ENCODE measurements at places on chromosomes 6 and 20.

DNA sequence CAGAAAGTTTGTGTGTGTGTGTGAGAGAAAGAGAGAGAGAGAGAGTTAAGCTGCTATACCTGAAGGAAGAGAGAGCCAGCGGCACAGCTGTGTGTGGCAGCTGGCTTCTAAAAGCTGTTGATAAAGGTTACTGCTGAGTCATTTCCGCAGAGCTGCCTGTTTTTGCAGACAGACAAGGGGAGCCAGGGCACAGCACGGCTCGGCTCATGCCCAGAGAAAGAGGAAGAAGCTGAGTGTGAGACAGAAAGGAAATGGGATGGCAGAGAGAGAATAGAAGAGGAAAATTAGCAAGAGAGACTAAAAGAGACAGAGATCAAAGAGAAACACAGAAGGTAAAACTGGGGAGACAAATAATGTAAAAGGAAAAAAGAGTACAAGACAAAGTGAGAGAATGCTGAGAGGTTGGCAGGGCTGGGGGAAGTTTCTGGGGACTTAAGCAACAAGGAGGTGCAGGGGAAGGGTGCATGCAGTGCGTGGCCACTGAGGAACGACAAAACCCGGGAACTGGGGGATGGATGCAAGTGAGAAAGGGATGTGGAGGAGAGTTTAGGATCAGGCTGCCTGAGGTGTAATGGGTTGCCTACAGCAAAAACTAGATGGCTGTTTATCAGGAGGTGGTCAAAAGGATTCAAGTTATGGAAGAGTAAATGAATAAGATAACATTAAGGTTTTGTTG is 22.7 kb downstream of the HLA-A start:
- DNase-seq = peak; percentile 73

DNA sequence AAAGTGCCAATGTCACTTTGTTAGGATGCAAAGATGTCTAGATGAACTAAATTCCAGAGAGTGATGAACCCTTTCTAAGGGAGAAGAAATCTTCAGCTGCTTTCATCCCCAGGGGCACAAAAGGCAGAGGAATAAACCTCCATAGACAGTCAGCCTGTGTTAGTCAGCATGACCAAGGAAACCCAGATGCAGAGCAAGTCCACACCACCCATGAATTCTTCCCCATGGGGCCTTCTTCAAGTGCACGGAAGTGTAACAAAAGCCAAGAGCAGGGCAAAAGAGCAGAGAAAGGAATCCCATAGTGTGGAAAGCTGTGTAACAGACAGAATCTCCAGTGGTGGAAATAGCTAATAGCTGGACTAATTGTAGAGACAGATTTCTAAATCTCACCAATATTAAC is 50.0 kb downstream of the DCDC2 start:
- no peak for DNase-seq

GRCh38 chr20:7361321-7361720 is 578.9 kb downstream of the HAO1 start:
- no peak for DNase-seq

- peak; percentile 58 for DNase-seq
These were observed 29.6 kb downstream of the SRSF3 start for GRCh38 chr6:36623547-36624459.

- no peak for DNase-seq
These were observed 8.2 kb downstream of the SENP6 start for GRCh38 chr6:75609639-75610590.

- peak; percentile 34 for DNase-seq
These were observed 75.4 kb upstream of the LAMA2 start for GRCh38 chr6:128807577-128807976.
